ENCODE measurements at places on chromosomes 1 and 21.
A peak's percentile ranks its signal among the peaks of the same experiment; 100 is the strongest.

GRCh38 chr1:183734543-183735036 lies 70.3 kb upstream of the RGL1 start:
- no peak overlapping the region for H3K4me3 ChIP-seq
- no peaks in the 10 kb centered on the region for H3K36me3 ChIP-seq
- peaks cover 10% of the 10 kb centered on the region for H3K4me1 ChIP-seq
- H3K27ac ChIP-seq: no peak overlapping the region
- no peaks in the 10 kb centered on the region for H3K27me3 ChIP-seq

DNA sequence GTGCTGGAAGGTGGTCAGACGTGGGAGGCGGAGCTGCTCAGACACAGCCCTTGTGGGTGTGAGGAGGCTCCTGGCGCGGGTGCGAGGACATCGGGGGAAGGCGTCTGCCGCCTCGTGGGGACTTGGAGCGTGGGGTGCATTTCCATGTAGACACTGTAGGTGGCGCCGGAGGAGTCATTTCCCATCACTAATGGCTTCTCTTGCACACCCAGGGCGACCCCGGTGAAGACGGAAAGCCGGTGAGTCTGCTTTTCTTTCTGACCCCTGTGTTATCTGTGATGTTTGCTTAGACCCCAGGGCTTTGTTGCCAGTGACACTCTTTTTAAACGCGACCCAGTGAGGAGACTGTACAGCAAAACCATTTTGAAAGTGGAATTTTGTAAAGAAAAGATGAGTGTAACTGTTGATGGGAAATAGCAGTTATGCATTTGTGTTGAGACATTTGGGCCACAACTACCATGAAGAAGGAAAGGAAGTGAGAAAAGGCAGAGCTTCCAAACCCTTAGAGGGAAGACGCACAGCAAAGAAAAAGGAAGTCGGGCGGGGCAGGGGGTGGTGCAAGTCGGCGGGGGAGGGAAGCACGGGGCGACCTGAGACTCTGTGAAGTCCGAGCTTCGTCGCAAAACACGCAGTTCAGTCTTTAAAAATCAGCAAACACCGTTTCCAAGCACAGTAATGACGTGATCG lies 64.0 kb downstream of the SLC19A1 start:
- peak overlapping the region; percentile 69 for H3K27ac ChIP-seq
- no peak overlapping the region for H3K4me3 ChIP-seq
- no peaks in the 10 kb centered on the region for H3K4me1 ChIP-seq
- no peaks in the 10 kb centered on the region for H3K27me3 ChIP-seq
- H3K36me3 ChIP-seq: peaks cover 17% of the 10 kb centered on the region

DNA sequence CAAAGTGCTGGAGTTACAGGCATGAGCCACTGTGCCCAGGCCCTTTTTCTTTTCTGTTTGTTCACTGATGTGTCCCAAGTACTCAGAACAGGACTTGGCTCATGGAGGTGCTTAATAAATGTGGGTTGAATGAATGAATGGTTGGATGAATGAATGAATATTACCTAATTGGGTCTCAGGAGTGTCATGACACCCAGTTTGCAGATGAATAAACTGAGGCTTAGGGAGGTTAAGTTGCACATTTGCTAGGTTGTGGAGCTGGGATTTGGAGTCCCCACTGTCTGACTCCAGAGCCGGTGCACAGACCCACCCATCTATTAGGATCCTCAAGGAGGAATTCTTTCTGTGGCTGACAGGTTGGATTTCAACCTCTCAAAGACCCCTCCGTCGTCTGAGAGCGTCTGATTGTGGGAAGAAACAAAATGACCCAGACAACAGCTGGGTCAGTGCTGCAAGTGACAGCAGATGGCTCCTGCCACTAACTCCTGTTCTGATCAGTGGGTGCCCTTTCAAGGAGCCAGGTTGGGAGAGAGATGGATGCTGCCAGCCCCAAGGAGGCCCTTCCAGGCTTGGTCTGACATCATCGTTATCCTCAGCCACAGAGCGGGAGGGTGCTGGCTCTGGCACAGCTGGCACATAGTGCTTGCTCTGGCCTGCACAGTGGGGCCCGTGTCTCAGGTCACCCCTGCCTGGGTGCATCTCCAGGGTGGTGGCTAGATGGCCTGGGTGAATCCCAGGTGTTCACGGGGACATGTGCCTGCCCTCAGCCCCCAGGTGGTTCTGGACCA lies 24.2 kb downstream of the ARHGEF10L start:
- no peak overlapping the region for H3K27ac ChIP-seq
- no peak overlapping the region for H3K4me3 ChIP-seq
- H3K27me3 ChIP-seq: no peaks in the 10 kb centered on the region
- peaks cover 60% of the 10 kb centered on the region for H3K4me1 ChIP-seq
- DNase-seq: no peak

GRCh38 chr1:231465051-231465450 lies 43.0 kb upstream of the EGLN1 start:
- H3K27me3 ChIP-seq: no peaks in the 10 kb centered on the region
- no peaks in the 10 kb centered on the region for H3K36me3 ChIP-seq
- no peaks in the 10 kb centered on the region for H3K4me1 ChIP-seq

GRCh38 chr1:220380885-220381284 lies 108.6 kb upstream of the RAB3GAP2 start:
- DNase-seq: no peak
- no peak overlapping the region for H3K27ac ChIP-seq
- H3K4me3 ChIP-seq: no peak overlapping the region

- no peak overlapping the region for H3K27ac ChIP-seq
- H3K4me1 ChIP-seq: peaks cover 13% of the 10 kb centered on the region
- no peaks in the 10 kb centered on the region for H3K36me3 ChIP-seq
- no peak for DNase-seq
- no peak overlapping the region for H3K4me3 ChIP-seq
- H3K27me3 ChIP-seq: no peaks in the 10 kb centered on the region
Observed at GRCh38 chr21:41653954-41654491, 112.8 kb downstream of the RIPK4 start.

- H3K4me3 ChIP-seq: no peak overlapping the region
- no peaks in the 10 kb centered on the region for H3K36me3 ChIP-seq
- no peak for DNase-seq
- H3K4me1 ChIP-seq: peaks cover 38% of the 10 kb centered on the region
- no peaks in the 10 kb centered on the region for H3K27me3 ChIP-seq
Observed at GRCh38 chr1:85325920-85326319, 49.5 kb upstream of the BCL10 start.

DNA sequence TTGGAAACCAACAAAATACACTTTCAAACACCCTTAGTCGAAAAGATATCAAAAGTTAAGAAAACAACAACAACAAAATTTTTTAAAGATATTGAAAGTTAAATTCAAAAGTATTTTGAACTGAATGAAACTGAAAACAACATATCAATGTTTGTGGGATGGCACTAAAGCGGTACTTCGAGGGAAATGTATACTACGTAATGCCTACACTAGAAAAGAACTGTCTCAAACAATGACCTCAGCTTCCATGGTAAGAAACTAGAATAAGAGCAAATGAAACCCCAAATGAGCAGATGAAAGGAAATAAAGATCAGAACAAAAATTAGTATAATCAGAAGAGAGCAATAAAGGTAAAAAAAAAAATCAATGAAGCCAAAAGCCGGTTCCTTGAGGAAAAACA lies 6.1 kb downstream of the CBR1 start:
- DNase-seq: no peak
- no peaks in the 10 kb centered on the region for H3K27me3 ChIP-seq
- H3K36me3 ChIP-seq: peaks cover 12% of the 10 kb centered on the region
- no peak overlapping the region for H3K4me3 ChIP-seq
- H3K4me1 ChIP-seq: peaks cover 45% of the 10 kb centered on the region

- peaks cover 34% of the 10 kb centered on the region for H3K4me1 ChIP-seq
- no peaks in the 10 kb centered on the region for H3K36me3 ChIP-seq
- peak overlapping the region; percentile 85 for H3K4me3 ChIP-seq
- no peak for DNase-seq
- H3K27me3 ChIP-seq: peaks cover 20% of the 10 kb centered on the region
Observed at GRCh38 chr1:46615735-46616134, 876 bp downstream of the MOB3C start.

DNA sequence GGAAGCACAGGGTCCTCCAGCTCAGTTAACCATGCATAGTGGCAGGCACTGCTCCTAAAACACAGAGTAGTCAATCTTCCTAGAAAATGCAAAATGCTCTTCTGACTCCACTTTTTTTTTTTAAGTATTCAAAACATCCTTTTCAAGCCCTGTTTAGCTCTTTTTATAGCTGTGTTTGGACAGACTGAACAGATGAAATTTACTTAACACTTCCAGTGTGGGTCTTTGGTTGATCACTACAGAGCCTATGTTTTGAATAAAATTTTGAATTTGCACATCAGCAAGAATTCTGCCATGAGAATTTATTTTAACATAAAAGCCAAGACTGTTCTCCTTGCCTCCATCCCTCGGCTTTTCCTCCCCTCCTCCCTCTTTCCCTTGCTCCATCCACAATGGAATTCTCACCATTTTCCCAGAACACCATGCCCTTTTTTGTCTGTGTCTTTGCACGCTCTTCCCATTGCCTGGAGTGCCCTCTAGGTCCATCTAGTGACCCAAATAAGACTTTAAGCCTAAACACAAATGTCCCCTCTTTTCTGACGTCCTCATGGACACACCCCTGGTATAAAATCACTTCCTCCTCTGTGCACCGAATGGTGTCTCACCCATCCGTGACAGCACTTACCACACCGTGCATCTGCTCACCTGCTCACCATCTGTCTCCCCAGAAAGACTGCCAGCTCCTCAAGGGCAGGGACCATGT lies 24.0 kb upstream of the CPT2 start:
- H3K27ac ChIP-seq: no peak overlapping the region
- no peak overlapping the region for H3K4me3 ChIP-seq
- H3K36me3 ChIP-seq: no peaks in the 10 kb centered on the region
- H3K27me3 ChIP-seq: no peaks in the 10 kb centered on the region
- peaks cover 10% of the 10 kb centered on the region for H3K4me1 ChIP-seq

DNA sequence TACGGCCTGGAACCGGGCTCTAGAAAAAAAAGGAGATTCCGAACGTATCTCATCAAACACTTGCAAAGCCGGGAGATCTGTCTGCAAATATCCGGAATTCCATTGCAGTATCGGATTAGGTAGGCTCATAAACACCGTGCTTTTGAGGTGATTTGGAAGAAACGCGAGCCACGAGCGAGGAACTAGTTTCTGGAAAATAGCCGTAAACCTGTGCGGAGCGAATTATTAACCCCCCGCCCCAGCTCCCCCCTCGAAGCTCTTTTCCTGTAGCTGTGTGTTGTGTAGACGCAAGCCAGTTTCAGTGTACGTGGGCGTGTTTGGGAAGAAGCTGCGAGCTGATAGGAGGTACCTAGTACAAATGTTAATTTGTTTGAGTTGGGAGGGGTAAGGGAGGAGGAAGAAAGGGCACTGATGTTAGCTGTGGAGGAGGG lies 1.1 kb downstream of the RALGPS2 start:
- peak; percentile 93 for DNase-seq
- H3K27ac ChIP-seq: peak overlapping the region; percentile 36
- no peaks in the 10 kb centered on the region for H3K36me3 ChIP-seq
- H3K4me3 ChIP-seq: peak overlapping the region; percentile 68
- peaks cover 9% of the 10 kb centered on the region for H3K4me1 ChIP-seq

GRCh38 chr1:161439280-161440232 lies 65.7 kb upstream of the FCGR2A start:
- DNase-seq: peak; percentile 43
- H3K4me1 ChIP-seq: peaks cover 4% of the 10 kb centered on the region
- peak overlapping the region; percentile 81 for H3K4me3 ChIP-seq
- H3K36me3 ChIP-seq: no peaks in the 10 kb centered on the region
- H3K27ac ChIP-seq: no peak overlapping the region

DNA sequence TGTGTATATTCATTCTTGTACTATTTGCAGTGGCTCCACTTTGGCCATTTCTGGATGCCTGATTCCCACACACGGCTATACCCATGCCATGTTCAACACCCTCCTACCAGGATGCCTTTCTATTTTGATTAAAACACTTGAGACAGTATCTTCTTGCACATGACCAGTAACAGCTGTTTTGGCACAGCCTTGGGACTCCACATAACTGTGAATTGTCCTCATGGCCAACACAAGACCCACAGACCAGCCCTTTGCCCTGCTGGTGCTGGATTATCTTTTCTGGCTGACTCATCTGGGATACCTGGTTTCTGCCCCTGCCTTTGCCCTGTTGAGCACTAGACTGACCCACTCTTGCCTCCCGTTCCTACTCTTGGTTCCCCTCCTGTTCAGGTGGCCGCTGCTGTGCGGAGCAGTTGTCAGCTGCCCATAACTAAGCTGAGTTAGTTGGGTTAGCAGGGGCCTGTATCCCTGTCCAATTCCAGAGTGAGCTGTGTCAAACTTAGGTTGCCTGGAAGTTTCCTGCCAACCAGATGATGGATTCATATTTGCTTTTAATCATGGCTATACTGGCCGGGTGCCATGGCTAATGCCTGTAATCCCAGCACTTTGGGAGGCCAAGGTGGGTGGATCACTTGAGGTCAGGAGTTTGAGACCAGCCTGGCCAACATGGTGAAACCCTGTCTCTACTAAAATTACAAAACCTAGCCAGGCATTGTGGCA lies 10.8 kb upstream of the EYA3 start:
- no peak overlapping the region for H3K4me3 ChIP-seq
- no peak for DNase-seq
- no peaks in the 10 kb centered on the region for H3K27me3 ChIP-seq
- H3K4me1 ChIP-seq: no peaks in the 10 kb centered on the region
- no peak overlapping the region for H3K27ac ChIP-seq
- H3K36me3 ChIP-seq: no peaks in the 10 kb centered on the region

DNA sequence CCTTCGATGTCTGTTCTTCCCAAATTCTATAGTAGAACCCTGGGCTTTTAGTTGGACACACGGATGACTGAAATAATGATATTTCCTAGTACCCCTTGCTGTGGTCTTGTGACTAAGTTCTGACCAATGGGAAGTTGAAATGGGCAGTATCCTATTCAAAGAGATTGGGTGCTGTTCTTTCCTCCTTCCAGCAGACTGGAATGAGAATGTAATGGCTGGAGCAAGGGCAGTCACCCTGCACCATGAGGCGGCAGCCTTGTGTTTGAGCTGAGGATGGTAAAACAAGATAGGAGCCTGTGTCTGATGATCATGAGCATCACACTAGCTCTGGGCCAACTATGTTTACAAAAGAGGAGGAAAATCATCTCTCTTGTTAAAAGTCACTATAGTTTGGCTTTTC lies 5.1 kb upstream of the SRM start:
- no peak for DNase-seq
- H3K4me1 ChIP-seq: 0 out of 2 replicates have a peak, but pooled peaks cover 6% of the 10 kb centered on the region
- H3K27me3 ChIP-seq: no peaks in the 10 kb centered on the region
- H3K36me3 ChIP-seq: peaks cover 27% of the 10 kb centered on the region

GRCh38 chr1:202283379-202283844 lies 58.3 kb downstream of the UBE2T start:
- no peak overlapping the region for H3K27ac ChIP-seq
- DNase-seq: no peak
- no peaks in the 10 kb centered on the region for H3K27me3 ChIP-seq

- peaks cover 72% of the 10 kb centered on the region for H3K27me3 ChIP-seq
- peak; percentile 61 for DNase-seq
- peaks cover 24% of the 10 kb centered on the region for H3K4me1 ChIP-seq
- no peaks in the 10 kb centered on the region for H3K36me3 ChIP-seq
- 0 out of 2 replicates have a peak overlapping the region, but pooled peaks have one; percentile 75 for H3K27ac ChIP-seq
Observed at GRCh38 chr1:115838431-115839028, 2.4 kb downstream of the NHLH2 start.

DNA sequence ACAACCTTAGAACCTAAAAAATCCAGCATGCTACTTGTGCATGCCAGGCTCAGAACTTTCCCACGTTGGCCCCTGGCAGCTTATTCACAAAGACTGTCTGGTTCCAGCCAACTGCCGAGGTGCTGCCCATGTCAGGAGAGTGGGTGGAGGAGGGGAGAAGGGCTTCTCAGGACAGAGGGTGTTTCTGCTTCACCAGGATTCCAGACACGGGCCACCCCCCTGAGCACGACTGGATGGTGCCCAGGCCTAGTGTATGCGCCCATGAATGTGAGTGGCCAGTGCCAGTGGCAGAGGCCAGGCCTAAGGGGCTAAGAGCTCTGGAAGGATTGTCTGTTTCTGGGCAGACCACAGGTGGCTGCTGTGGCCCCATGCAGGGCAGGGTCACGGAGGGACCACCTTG lies 148.2 kb upstream of the COL6A1 start:
- no peaks in the 10 kb centered on the region for H3K36me3 ChIP-seq
- no peak overlapping the region for H3K27ac ChIP-seq
- DNase-seq: no peak
- no peaks in the 10 kb centered on the region for H3K4me1 ChIP-seq
- H3K27me3 ChIP-seq: no peaks in the 10 kb centered on the region

Data from GM23338 (cell line).